ENCODE measurements at places on chromosomes 1 and 21.

GRCh38 chr1:9888886-9889285 lies 21.2 kb downstream of the CTNNBIP1 start:
- DNase-seq, result no peak

DNA sequence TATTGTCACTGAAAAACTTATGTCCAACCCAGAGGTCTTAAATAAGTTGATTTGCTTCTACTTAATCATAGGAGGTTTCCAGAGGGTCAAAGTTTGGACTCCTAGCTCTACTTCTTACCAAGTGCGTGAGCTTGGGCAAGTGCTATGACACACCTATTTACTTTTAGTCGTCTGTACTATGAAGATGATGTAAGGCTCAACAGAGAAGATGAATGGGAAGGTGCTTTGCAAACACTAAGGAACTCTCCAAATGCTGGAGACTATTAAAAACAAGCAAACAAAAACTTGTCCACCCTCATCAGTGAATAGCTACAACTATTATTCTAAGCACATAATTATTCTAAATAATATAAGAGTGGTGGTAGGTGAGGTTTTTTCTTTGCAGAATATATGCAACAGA lies 232.3 kb upstream of the USP24 start:
- DNase-seq, result no peak

DNA sequence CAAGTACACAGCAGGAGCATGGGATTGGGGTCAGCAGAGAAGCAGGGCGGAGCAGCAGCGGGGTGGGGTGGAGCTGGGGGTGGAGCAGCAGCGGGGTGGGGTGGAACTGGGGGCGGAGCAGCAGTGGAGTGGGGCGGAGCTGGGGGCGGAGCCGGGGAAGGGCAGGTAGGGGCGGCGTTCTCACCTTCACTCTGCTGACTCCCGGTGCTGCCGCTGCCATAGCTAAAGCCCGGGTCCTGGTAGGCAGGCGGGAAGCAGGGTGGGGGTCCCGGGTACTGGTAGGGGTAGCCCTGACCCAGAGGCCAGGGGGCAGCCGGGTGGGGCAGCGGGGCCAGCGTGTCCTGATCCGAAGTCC lies 6.7 kb downstream of the TAS1R3 start:
- no peak for DNase-seq

DNA sequence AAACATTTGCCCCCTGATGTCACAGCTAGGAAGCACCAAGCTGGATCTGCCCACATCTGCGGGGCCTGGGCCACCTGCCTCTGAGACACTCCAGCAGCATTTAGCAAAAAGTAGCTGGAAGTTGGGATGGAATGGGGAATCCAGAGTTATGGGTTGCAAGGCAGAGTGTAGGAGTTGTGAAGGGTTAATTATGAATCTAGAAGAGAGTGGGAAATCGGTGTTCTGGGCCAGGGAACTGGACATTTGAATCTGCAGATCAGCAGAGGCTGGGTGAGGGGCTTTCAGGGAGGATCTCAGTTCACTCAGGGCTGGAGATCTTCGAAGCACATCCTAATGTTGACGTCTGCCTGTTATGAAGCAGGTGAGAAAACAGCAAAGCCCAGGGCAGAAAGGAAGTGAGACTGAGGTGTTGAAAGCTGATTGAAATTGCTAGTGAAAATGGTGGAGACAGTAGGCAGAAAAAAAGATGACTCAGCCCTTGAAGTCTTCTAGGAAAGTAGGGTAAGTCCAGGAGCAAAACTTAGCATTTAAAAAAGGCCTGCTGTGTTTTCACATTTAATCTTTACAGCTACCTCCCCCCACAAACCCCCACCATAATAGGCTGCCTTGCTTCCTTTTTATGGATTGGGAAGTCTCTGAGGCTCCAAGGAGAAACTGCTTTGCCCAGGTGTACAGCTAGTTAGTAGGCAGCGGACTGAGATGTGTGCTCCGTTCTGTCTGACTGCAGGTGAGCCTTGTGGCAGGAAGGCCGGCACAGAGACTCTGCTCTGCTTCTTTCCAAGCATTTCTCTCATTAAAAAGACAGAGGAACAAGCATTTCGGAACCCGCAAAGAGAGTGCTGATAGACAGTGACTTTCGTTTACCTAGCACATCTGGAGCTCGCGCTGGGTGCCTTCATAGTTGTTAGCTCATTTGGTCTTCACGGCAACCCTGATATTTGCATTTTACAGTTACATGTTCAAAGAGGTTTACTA lies 7.2 kb downstream of the VANGL1 start:
- no peak for DNase-seq

- DNase-seq, result no peak
Measured at GRCh38 chr1:205013683-205014367, 29.2 kb upstream of the CNTN2 start.

GRCh38 chr21:25191141-25191540 lies 416.1 kb downstream of the MRPL39 start:
- DNase-seq, result no peak

- no peak for DNase-seq
Measured at GRCh38 chr1:31944205-31945089, 6.3 kb upstream of the PTP4A2 start.

- DNase-seq, result no peak
Measured at GRCh38 chr1:85111695-85112094, 63.4 kb upstream of the MCOLN3 start.

DNA sequence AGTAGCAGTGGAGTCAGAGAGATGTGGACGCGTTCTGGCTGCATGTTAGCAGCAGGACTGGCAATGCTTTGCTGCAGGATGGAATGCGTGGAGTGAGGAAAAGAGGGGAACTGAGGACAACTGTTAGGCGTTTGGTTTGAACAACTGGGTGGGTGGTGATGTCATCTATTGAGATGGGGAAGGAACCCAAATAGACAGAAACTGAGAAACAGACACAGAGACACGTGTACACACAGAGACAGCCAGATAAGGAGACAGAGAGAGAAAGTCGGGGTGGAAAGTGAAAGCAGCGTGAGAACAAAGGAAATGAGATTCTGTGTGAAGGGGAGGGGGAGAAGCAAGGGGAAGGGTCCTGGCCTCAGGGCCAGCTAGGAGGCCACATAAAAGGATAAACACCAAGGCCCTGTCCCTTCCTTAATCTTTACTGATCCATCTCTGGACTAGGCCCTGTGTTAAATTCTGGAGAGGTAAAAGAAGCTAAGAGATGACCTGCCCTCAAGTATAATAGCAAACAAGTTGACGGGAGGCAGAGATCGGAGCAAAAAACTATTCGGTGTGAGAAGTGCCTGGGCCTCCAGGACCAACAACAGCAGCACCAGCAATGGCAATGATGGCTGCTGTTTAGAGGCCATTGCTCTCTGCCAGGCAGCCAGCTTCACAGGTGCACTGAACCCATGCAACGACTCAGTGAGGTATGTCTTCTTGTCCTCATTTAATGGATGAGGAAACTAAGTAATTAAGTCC lies 31.6 kb downstream of the VWA5B1 start:
- no peak for DNase-seq

DNA sequence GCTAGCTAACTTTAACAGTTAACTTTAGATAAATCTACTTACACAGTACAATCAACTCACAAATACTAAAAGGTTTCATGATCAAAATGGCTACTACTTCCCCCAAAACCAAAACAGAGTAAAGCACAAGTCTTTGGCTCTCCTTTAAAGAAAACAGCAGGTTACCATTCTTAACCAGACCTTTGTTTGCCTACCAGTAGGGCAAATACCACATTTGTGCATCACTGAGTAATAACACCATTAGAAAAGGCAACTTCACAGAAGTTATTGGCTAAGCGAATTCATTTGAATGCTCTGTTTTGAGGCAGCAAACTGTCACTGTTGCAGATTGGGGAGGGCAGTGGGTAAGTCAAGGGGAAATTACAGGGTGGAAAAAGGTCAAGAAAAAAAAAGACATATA lies 17.3 kb upstream of the SERPINC1 start:
- DNase-seq, result no peak

GRCh38 chr1:63874278-63874880 lies 100.6 kb downstream of the ROR1 start:
- no peak for DNase-seq
